SW480 (cell line): ENCODE measurements at places on chromosomes 3 and 15.

- DNase-seq: no peak
These were observed 81.1 kb downstream of the CHSY1 start for GRCh38 chr15:101170568-101171350.

GRCh38 chr3:38139652-38140051, 1.2 kb downstream of the MYD88 start:
- DNase-seq: no peak

GRCh38 chr3:112321867-112322652, 10.9 kb upstream of the CD200 start:
- DNase-seq: no peak

DNA sequence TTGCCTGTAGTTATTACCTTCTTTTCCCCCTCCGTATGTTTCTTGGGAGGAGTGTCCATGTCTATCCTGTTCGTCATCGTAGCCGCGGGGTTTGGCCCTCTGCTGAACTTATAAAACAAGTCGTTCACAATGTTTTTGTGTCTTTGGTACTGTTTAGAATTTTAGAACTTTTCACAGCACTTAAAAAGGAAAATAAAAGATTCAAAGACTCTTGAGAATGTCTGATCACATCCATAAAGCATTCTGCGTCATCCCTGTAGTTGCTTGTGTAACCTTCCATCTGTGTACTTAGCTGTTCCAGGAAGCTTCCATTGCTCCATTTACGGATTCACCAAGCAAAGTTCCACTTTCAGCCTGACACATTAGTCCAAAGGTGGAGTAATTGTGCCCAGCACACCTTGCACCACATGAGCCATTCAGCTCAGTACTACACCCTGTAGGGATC, 677.1 kb upstream of the NR2F2 start:
- DNase-seq: no peak

- no peak for DNase-seq
These were observed 8.3 kb downstream of the MAPKBP1 start for GRCh38 chr15:41782371-41783282.
